Immature natural killer cell (primary cell): ENCODE measurements at places on chromosomes 12 and 14. TPM values are rescaled to one million over a fixed set of nuclear protein-coding genes. Genes with fewer than 3 reads are reported as not detected.

Gene NTN4
- not detected for polyA plus RNA-seq

Gene SSPN
- not detected for polyA plus RNA-seq

Gene NEUROD4
- not detected for polyA plus RNA-seq

Gene OR11H12
- not detected for polyA plus RNA-seq

Gene MSI1
- polyA plus RNA-seq = not detected

Gene TMEM119
- polyA plus RNA-seq = 0.47 TPM

Gene SIX6
- polyA plus RNA-seq = not detected

Gene CIDEB
- polyA plus RNA-seq = 81.9 TPM

Gene FOXM1
- 0.46 TPM for polyA plus RNA-seq

Gene RERGL
- polyA plus RNA-seq = not detected

Gene FSCB
- not detected for polyA plus RNA-seq

Gene ARID4A
- 29.9 TPM for polyA plus RNA-seq

Gene LGR5
- not detected for polyA plus RNA-seq

Gene CLECL1
- not detected for polyA plus RNA-seq

Gene EPS8
- polyA plus RNA-seq = 0.24 TPM

Gene RBP5
- polyA plus RNA-seq = not detected

Gene TEX52
- polyA plus RNA-seq = not detected

Gene PLCZ1
- not detected for polyA plus RNA-seq

Gene P2RX7
- polyA plus RNA-seq = 17.4 TPM

Gene GNB3
- not detected for polyA plus RNA-seq

Gene IL26
- polyA plus RNA-seq = not detected

Gene RIPK3
- polyA plus RNA-seq = 13.5 TPM

Gene MAP1LC3B2
- polyA plus RNA-seq = 2.4 TPM

Gene OR4K1
- polyA plus RNA-seq = not detected

Gene FAM181A
- not detected for polyA plus RNA-seq

Gene TAS2R31
- polyA plus RNA-seq = not detected

Gene DIO3
- not detected for polyA plus RNA-seq

Gene LRIG3
- polyA plus RNA-seq = not detected

Gene SLCO1B1
- polyA plus RNA-seq = not detected

Gene RNASE2
- polyA plus RNA-seq = not detected

Gene TAS2R9
- polyA plus RNA-seq = not detected

Gene GARIN6
- polyA plus RNA-seq = not detected

Gene ACSM4
- polyA plus RNA-seq = not detected

Gene HVCN1
- polyA plus RNA-seq = 54.0 TPM

Gene CMA1
- polyA plus RNA-seq = not detected

Gene KRT6C
- polyA plus RNA-seq = not detected

Gene DBX2
- not detected for polyA plus RNA-seq

Gene COCH
- polyA plus RNA-seq = 3.1 TPM

Gene HNF1A
- polyA plus RNA-seq = not detected

Gene TMEM117
- polyA plus RNA-seq = 7.8 TPM

Gene FOXA1
- not detected for polyA plus RNA-seq

Gene RALGAPA1
- polyA plus RNA-seq = 13.1 TPM

Gene SRSF5
- 639 TPM for polyA plus RNA-seq

Gene MTHFD1
- 42.7 TPM for polyA plus RNA-seq

Gene SLC35E3
- 12.9 TPM for polyA plus RNA-seq
